ENCODE measurements at places on chromosomes 13 and 19.

GRCh38 chr13:41622432-41623429 is 165.4 kb downstream of the RGCC start:
- DNase-seq, result no peak

GRCh38 chr13:49877629-49878218 is 58.4 kb downstream of the SPRYD7 start:
- no peak for DNase-seq

DNA sequence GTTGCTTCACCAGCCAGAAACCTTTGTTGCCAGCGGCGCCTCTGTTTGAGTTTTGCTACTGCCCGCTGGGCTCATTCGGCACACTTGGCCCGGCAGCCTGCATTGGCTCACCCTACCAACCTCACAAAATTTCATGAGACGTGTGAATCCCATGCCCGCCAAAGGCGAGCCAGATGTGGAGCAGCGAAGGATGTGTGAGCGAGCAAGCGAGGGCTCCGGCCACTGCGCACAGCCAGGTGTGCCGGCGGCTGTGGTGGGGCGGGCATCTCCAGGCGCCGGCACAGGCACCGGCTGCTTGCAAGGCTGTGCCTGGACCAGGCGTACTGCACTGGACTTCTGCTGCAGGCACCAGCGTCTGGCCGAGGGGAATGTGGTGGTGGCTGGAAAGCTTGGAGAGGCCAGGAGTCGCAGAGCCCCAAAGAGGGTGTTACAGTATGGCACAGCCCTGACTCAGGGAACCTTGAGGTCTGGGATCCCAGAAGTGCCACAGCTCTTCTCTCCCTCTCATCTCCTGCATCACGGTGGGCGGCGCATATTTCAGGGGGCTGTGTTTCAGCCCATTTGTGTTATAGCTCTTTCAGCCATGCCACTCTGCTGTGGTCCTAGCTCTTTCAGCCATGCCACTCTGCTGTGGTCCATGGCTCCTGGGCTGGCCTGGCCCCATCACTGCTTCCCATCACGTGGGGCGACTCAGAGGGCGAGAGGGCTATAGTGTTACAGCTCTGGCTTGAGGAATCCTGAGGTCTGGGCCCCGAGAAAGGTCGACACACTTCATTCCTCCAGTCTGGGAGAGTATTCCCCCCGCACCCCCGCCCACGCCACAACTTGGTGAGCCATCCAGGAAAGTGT is 592.0 kb upstream of the SLITRK5 start:
- DNase-seq, result no peak

- DNase-seq, result peak; percentile 41
Observed at GRCh38 chr19:45769821-45770191, 754 bp upstream of the SIX5 start.

- DNase-seq, result no peak
Observed at GRCh38 chr19:56098731-56099568, 22.1 kb downstream of the ZNF787 start.

GRCh38 chr13:34943436-34944273 is 1.6 kb downstream of the NBEA start:
- no peak for DNase-seq

GRCh38 chr19:2150794-2151338 is 500 bp downstream of the AP3D1 start:
- DNase-seq, result no peak

DNA sequence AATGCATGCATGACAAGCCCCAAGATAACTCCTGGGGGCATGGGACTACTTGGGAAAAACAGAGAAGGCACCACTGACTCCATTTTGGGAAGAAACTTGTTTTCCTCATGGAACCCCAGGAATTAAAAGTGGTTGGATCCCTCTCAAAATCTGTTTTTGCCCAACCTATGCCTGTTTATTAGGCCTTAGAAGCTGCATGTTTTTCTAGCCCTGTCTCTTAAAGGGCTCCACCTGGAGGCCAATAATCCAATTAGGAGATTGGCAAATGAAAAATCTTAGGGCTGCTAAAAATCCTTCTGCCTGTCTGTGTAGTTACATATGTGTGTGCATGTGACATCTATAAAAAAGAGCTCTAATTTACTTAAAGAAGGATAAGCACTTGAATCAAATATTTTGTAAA is 26.9 kb downstream of the MED4 start:
- DNase-seq, result no peak

- no peak for DNase-seq
Observed at GRCh38 chr19:42328854-42329253, 3.4 kb downstream of the MEGF8 start.

- no peak for DNase-seq
Observed at GRCh38 chr19:13929956-13930355, 8.3 kb downstream of the PODNL1 start.
